ENCODE measurements at places on chromosomes 6 and 20.

DNA sequence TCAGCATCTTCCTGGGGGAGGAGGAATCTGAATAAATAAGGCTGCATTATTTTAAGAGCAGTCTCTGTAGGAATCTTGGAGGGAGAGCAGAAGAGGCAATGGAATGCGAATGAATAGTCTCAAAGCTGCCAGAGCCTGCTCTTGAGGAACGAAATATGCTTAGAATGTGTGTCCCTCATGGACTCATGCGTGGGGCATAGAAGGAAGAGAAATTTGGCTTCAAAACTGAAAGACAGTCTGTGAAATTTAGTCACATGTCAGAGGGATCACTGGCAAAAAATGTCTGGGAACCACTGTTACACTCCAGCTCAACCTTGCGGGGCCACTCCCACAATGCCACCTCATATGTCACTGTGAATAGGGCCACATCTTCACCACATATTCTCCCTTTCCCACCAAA, 95.5 kb downstream of the GJA10 start:
- H3K4me1 ChIP-seq = peaks cover 13% of the 10 kb centered on the region
- H3K36me3 ChIP-seq = no peaks in the 10 kb centered on the region
- H3K4me3 ChIP-seq = no peak overlapping the region
- DNase-seq = peak; percentile 30

DNA sequence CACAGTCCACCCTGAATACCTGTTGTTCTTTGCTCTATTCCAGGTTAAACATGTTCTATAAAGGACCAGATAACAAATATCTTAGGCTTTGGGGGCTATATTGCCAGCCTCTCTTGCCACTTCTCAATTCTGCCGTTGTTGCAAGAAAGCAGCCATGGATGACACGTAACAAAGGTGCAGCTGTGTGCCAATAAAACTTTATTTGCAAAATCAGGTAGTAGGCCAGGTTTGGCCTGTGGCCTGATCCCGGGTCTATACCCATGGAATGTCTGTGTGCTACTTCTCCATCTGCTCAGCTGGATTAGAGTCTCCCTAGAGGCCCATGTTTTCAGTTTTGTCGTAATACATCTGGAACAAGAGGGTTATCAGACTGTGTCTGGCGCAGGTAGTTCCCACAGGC, 175.3 kb upstream of the KCNG1 start:
- H3K36me3 ChIP-seq = no peaks in the 10 kb centered on the region
- no peak overlapping the region for H3K4me3 ChIP-seq
- H3K27me3 ChIP-seq = peaks cover 19% of the 10 kb centered on the region
- peaks cover under 1% of the 10 kb centered on the region for H3K4me1 ChIP-seq

- no peak overlapping the region for H3K27ac ChIP-seq
- H3K27me3 ChIP-seq = no peaks in the 10 kb centered on the region
- DNase-seq = no peak
- peaks cover 8% of the 10 kb centered on the region for H3K4me1 ChIP-seq
- peaks cover 6% of the 10 kb centered on the region for H3K36me3 ChIP-seq
- H3K4me3 ChIP-seq = no peak overlapping the region
These were observed 22.1 kb downstream of the NUDT3 start for GRCh38 chr6:34370361-34370760.

- H3K36me3 ChIP-seq = no peaks in the 10 kb centered on the region
- no peak overlapping the region for H3K27ac ChIP-seq
- no peak overlapping the region for H3K4me3 ChIP-seq
- no peak for DNase-seq
- H3K27me3 ChIP-seq = peaks cover 17% of the 10 kb centered on the region
- no peaks in the 10 kb centered on the region for H3K4me1 ChIP-seq
These were observed 35.6 kb downstream of the TTLL9 start for GRCh38 chr20:31906001-31906400.

DNA sequence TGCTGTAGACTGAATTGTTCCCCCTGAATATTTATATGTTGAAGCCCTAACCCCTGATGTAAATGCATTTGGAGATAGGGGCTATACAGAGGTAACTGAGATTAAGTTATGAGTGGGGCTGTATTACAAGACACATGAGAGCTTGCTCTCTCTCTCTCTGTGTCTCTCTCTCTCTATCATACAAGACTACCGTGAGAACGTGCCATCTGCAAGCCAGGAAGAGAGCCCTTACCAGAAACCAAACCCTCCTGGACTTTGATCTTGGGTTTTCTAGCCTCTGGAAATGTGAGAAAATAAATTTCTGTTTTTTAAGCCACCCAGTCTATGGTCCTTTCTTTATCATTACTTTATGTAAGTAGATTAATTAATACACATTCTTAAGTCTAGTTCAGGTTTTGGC, 249.3 kb upstream of the MAN1A1 start:
- H3K27me3 ChIP-seq = no peaks in the 10 kb centered on the region
- no peak overlapping the region for H3K27ac ChIP-seq
- no peaks in the 10 kb centered on the region for H3K4me1 ChIP-seq

GRCh38 chr6:29827579-29828470, at the start of gene HLA-G:
HLA-G (plus strand) TSS chr6:29827825; CDS start chr6:29827845, 20 bp downstream.
- peaks cover 59% of the 10 kb centered on the region for H3K27me3 ChIP-seq
- DNase-seq = no peak
- H3K27ac ChIP-seq = no peak within 1 kb of the TSS
- peaks cover 4% of the 10 kb centered on the region for H3K4me1 ChIP-seq
- no peak within 1 kb of the TSS for H3K4me3 ChIP-seq
- no peaks in the 10 kb centered on the region for H3K36me3 ChIP-seq

DNA sequence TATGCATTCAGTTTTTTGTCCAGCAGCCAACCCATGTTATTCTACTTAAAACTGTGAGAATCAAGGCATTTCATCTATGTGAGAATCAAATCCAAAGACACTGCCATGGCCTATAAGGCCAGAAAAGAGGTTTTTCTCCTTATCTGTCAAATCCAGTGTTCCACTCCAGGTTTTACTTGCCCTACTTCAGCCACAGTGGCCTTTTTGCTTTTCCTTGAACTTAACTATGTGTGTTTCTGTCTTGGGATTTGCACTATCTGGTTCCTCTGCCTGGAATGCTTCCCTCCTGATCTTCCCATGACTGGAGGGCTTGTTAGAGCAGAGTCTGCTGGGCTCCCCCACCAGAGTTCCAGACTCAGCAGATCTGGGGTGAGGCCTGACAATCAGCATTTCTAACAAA, 113.1 kb upstream of the DOK5 start:
- no peak overlapping the region for H3K4me3 ChIP-seq

- no peaks in the 10 kb centered on the region for H3K36me3 ChIP-seq
- H3K27me3 ChIP-seq = no peaks in the 10 kb centered on the region
- H3K4me1 ChIP-seq = no peaks in the 10 kb centered on the region
- DNase-seq = no peak
- no peak overlapping the region for H3K27ac ChIP-seq
- H3K4me3 ChIP-seq = no peak overlapping the region
These were observed 125.0 kb downstream of the CBLN4 start for GRCh38 chr20:55880361-55880760.

DNA sequence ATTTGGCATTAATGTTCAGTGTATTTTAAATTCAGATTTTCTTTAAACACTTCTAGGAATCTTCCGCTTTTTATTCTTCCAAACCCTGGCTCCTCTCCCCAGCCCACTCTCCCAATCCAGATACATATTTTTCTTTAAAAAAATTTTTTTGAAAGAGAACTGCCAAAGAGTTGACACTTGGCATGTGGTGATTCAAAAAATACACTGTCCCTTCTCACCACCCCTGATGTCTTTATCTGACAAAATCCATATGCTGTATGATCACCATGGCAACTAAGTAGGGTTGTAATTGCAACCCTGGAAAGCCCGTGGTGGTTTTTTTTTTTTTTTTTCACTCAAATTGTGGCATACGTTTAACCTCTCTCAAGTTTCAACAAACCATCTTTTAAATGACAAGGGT, 355.8 kb upstream of the SASH1 start:
- no peaks in the 10 kb centered on the region for H3K36me3 ChIP-seq
- H3K27me3 ChIP-seq = no peaks in the 10 kb centered on the region
- H3K27ac ChIP-seq = no peak overlapping the region
- no peaks in the 10 kb centered on the region for H3K4me1 ChIP-seq
- peak; percentile 37 for DNase-seq

DNA sequence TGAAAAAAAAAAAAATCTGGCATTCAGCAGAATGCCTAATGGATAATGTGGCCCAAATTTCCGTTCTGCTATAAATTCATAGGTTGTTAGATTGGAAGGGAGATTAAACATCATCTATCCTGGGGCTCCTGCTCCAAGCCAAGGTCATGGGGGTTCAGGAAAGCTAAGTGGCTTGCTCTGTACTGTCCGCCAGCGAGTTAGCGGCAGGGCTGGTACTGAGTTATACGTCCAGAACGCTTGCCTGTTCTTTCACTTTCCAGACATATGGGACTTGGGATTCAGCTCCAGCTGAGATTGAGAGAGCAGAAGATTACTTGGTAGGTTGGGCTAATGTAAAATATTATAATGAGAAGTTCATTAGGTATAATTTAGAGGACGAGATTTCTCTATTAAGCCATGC, 858 bp downstream of the RWDD1 start:
- H3K4me1 ChIP-seq = no peaks in the 10 kb centered on the region
- H3K36me3 ChIP-seq = peaks cover 29% of the 10 kb centered on the region
- DNase-seq = peak; percentile 72
- H3K27ac ChIP-seq = peak overlapping the region; percentile 1
- H3K4me3 ChIP-seq = peak overlapping the region; percentile 93

- no peak overlapping the region for H3K4me3 ChIP-seq
- no peaks in the 10 kb centered on the region for H3K4me1 ChIP-seq
- no peak overlapping the region for H3K27ac ChIP-seq
These were observed 302.1 kb upstream of the RUNX2 start for GRCh38 chr6:45026003-45026516.

GRCh38 chr6:33211666-33212422, 3.5 kb downstream of the RING1 start:
- no peak for DNase-seq
- H3K4me1 ChIP-seq = peaks cover 19% of the 10 kb centered on the region
- peaks cover 29% of the 10 kb centered on the region for H3K36me3 ChIP-seq
- no peak overlapping the region for H3K4me3 ChIP-seq
- H3K27ac ChIP-seq = no peak overlapping the region
- H3K27me3 ChIP-seq = peaks cover 14% of the 10 kb centered on the region

DNA sequence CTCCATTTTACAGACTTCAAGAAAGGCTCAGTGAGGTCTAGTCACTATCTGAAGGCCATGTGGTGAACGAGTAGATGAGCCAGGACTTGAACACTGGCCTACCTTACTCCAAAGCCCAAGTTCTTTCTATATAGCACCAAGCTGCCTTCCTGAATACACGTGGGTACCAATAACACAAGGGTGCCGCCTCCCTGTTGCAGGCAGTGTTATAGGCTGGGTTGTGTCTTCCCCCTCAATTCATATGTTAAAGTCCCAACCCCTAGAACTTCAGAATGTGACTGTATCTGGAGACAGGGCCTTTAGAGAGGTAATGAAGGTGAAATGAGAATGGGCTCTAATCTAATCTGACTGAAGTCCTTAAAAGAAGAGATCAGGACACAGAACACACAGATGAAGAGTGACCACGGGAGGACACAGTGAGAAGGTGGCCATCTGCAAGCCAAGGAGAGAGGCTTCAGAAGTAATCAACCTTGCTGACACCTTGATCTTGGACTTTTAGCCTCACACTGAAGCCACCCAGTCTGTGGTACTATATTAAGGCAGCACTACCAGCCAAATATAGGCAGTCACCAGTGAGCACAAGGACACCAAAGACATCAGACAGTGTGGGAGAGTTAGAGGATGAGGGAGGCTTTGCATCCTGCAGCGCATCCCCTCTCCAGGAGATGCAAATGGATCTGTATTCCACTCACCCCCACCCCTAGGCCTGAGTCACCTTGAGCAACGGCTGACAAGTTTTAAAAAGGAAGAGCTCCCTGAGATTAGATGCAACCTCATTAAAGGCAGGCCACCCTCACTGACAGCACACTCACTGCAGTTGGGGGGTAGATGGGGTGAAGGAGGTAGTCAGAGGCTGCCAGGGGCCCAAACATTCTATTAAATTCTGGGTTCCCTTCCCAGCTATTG, 40.9 kb upstream of the LYRM2 start:
- H3K27ac ChIP-seq = no peak overlapping the region
- no peak for DNase-seq
- H3K27me3 ChIP-seq = no peaks in the 10 kb centered on the region
- H3K36me3 ChIP-seq = peaks cover 56% of the 10 kb centered on the region
- no peaks in the 10 kb centered on the region for H3K4me1 ChIP-seq

DNA sequence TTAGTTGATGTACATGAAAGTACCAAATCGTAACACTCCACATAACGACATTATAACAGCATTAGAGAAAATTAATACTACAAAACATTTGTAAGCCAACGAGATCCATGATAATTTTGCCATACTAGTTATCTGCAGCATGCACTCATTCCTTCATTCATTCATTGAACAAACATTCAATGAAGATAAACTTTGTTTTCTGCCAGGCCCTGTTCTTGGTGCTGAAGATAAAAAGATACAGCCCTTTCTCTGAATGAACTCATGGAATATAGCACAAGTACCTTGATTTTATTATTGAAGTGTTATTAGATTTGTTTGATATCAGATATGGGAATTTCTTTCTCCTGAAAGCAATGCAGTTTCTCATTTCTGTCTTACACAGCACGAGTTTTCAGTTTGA, 524.0 kb downstream of the TFAP2A start:
- no peaks in the 10 kb centered on the region for H3K27me3 ChIP-seq
- no peaks in the 10 kb centered on the region for H3K4me1 ChIP-seq
- no peak overlapping the region for H3K27ac ChIP-seq
- H3K4me3 ChIP-seq = no peak overlapping the region
- no peaks in the 10 kb centered on the region for H3K36me3 ChIP-seq

- DNase-seq = no peak
- H3K27me3 ChIP-seq = peaks cover 13% of the 10 kb centered on the region
- H3K36me3 ChIP-seq = no peaks in the 10 kb centered on the region
These were observed 21.5 kb upstream of the CHD6 start for GRCh38 chr20:41639630-41640029.

GRCh38 chr6:89368999-89369398, 16.5 kb upstream of the UBE2J1 start:
- no peak overlapping the region for H3K27ac ChIP-seq
- H3K27me3 ChIP-seq = no peaks in the 10 kb centered on the region
- H3K4me1 ChIP-seq = no peaks in the 10 kb centered on the region
- no peaks in the 10 kb centered on the region for H3K36me3 ChIP-seq

GRCh38 chr20:19099596-19100545, 112.6 kb upstream of the SLC24A3 start:
- no peak for DNase-seq
- H3K36me3 ChIP-seq = no peaks in the 10 kb centered on the region
- no peak overlapping the region for H3K27ac ChIP-seq
- no peak overlapping the region for H3K4me3 ChIP-seq
- no peaks in the 10 kb centered on the region for H3K4me1 ChIP-seq

DNA sequence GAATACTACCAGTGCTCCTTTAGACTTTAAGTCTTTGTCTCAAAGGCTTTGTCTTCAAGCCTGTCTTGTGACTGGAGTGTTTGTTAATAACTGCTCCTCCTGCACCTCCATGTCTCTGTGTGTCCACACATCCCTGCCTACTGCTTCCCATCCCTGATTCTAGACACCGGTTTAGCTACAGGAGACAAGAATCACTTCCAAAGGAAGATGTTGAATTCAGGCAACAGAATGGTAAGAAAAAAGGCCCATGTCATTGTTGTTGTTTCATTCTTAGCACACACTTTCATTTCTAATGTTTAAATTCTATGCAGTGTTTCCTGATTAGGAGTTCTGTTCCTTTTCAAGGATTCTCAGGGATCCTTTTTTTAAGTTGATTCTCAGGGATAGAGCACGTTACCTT, 293.6 kb upstream of the STXBP5 start:
- no peak overlapping the region for H3K4me3 ChIP-seq
- H3K36me3 ChIP-seq = peaks cover 27% of the 10 kb centered on the region
- H3K27ac ChIP-seq = peak overlapping the region; percentile 2
- DNase-seq = no peak
- no peaks in the 10 kb centered on the region for H3K27me3 ChIP-seq
- peaks cover 7% of the 10 kb centered on the region for H3K4me1 ChIP-seq

- no peaks in the 10 kb centered on the region for H3K27me3 ChIP-seq
- peaks cover 7% of the 10 kb centered on the region for H3K4me1 ChIP-seq
- H3K27ac ChIP-seq = peak overlapping the region; percentile 4
- no peaks in the 10 kb centered on the region for H3K36me3 ChIP-seq
These were observed 157.4 kb upstream of the ZNF217 start for GRCh38 chr20:53750827-53751619.
